ENCODE measurements at places on chromosomes 5 and 9. TPM values are rescaled to one million over a fixed set of nuclear protein-coding genes. Genes with fewer than 3 reads are reported as not detected.

GRCh38 chr5:103512500-103512899 lies 50.1 kb downstream of the NUDT12 start:
- DNase-seq, result no peak

Gene PHF24
- 0.95 TPM for total RNA-seq

Gene HNRNPA0
- total RNA-seq, result 10.9 TPM

GRCh38 chr9:68896486-68896885 lies 117.4 kb downstream of the PRKACG start:
- no peak for DNase-seq

Gene CBY3
- not detected for total RNA-seq

Gene APBA1
- total RNA-seq, result 4.3 TPM

GRCh38 chr9:69815313-69815712 lies 5.3 kb upstream of the CFAP95 start:
- DNase-seq, result no peak

- no peak for DNase-seq
These were observed 17.9 kb upstream of the SPIN1 start for GRCh38 chr9:88370346-88370745.

DNA sequence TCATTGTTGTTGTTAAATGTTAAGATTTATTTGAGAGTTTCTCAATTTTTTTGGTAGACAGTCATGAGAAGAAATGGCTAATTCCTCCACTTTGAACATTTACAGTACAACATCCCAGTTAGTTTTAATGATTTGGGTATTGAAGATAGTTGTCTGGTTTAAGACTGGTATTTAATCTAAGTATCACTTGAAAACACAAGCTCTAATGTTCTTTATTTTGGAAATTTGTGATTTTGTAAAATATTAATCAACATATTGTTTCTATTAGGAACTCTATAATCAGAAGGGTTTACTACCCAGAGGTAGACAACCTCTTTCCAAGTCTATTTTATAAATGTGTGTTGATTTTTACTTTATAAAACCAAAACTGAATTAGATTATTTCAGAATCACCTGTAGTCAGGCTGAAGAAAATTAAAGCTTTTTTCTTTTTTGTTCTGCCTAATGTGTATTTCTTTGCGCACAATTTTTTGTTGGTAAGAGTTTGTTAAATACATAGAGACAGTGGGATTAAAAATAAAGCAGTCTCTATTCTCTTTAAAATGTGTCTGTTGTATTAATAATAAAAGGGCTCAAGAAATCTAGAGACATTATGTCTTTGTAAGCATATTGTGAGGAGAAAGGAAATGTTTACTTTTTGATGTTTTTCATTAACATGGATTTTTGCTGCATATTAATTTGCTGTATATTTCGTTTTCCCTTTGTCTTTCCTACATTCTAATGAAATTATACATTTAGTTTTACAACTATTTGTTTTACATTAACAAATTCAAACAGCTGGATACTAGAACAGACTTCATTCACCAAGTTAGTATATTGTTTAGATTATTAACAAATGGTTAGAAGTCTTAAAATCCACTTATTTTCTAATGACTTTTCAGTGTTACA lies 3.9 kb upstream of the PURA start:
- DNase-seq, result no peak

DNA sequence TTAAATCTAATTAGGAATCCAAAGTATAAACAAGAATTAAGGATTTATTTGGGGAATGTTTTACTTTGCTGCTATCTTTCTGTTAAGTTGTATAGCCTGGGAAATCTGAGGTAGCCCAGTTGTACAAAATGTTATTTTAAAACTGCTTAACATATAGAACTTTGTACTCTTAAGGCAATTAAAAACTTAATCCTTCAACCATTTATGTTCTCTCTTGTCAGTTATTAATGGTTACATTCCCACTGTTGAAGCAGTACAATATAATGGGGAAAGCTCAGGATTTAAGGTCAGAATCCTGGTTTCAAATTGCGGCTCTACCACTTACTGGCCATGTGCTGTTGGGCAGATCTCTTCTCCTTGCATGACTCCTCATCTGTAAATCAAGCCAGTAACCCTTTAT lies 32.7 kb downstream of the FBXO38 start:
- DNase-seq, result no peak

Gene NRARP
- 5.7 TPM for total RNA-seq

DNA sequence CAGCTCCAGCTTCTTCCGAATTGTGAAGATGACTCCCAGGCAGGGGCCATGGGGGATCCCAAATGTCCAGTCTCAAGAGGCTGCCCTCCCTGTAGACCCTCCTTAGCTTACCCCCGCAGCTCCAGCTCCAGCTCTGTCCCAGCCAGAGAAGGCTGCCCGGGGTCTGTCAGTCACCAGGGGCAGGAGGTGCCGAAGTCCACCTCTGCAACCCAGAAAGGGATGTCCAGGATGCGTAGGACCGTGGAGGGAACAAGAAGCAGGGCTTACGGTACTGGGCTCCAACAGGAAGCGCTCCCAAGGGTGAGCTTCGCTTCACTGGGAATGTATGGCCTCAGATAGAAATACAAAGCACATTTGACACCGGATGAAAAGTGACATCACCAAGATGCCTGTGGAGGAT lies 6.0 kb downstream of the IPPK start:
- no peak for DNase-seq

Gene PRDM9
- not detected for total RNA-seq

Gene ISL1
- total RNA-seq, result 1.4 TPM

GRCh38 chr5:19002111-19002510 lies 985.9 kb downstream of the CDH18 start:
- DNase-seq, result no peak

DNA sequence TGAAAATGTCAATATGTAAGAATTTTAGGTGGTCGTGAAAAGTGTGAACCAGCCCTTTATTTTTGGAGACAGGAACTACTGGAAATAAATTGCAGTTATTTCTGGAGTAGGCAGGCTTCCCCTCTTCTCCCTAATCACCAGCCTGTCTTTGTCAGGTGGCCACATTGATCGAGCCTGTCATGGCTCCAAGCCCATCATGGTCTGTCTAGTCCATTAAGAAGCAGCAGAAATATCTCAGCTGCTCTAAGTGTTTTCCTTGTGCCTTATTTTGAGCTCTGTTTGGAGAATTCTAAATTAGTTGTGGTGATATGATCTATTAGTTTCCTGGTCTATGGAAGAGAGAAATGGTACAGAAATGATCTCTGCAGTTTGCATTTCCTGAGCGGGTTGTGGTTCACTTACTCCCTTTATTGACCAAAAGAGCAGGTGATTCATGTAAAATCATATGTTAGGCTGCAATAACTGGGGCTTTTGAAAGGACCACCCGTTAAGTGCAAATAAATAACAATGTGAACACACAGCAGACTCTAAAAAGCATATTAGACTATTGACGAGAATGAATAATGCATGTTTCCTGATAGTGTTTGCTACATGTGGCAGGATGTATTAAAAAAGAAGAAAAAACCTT lies 42.3 kb downstream of the BASP1 start:
- DNase-seq, result no peak

Gene IRX1
- 0.60 TPM for total RNA-seq

Gene ALDOB
- total RNA-seq, result not detected

DNA sequence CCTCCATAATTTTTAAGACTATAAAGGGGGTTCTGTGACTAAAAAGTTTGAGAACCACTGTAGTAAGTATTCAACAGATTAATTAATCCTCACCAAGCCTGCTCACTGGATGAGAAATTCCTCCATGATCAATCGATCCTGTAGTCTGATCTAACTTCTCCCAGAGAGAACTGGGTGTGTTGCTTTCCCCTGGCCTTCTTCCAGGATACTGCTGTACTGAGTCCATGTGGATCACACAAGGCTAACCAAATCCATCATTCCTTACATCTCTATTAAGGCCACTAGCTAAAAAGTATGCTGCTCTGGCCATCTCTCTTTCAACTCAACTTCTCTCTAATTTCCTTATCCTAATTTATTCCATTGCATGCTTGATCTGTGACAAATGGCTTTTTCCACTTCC lies 280.2 kb upstream of the PCSK5 start:
- DNase-seq, result no peak

DNA sequence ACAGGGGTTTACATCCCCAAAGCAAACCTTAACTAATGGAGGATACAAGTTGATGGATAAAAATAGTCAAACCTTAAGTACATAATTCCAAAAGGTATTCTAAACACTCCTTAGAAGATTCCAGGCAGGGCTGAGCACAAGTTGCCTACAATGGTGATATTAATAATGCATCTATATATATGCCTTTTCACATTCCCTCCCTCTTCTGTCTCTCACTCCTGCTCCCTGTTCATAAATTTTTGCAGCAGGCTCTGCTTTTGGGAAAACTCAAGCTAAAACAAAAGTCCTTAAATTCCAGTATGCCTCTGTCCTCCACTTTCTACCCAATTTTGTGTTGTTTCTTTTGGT lies 139.4 kb upstream of the CDKN2B start:
- DNase-seq, result no peak

Gene DPYSL3
- total RNA-seq, result 26.9 TPM

Gene SEMA4D
- total RNA-seq, result 16.2 TPM

- DNase-seq, result no peak
These were observed 23.0 kb downstream of the GDNF start for GRCh38 chr5:37816883-37817282.

- DNase-seq, result no peak
These were observed 1536.2 kb downstream of the EFNA5 start for GRCh38 chr5:106134549-106134948.

GRCh38 chr5:147081311-147081764 lies 153.5 kb upstream of the STK32A start:
- no peak for DNase-seq

Gene NMUR2
- not detected for total RNA-seq

GRCh38 chr9:105275938-105276337 lies 31.5 kb downstream of the SLC44A1 start:
- DNase-seq, result no peak

Gene SPATA31D4
- not detected for total RNA-seq

Gene SH2D3C
- 20.8 TPM for total RNA-seq

- DNase-seq, result no peak
These were observed 87.5 kb upstream of the SSBP2 start for GRCh38 chr5:81838307-81838906.

DNA sequence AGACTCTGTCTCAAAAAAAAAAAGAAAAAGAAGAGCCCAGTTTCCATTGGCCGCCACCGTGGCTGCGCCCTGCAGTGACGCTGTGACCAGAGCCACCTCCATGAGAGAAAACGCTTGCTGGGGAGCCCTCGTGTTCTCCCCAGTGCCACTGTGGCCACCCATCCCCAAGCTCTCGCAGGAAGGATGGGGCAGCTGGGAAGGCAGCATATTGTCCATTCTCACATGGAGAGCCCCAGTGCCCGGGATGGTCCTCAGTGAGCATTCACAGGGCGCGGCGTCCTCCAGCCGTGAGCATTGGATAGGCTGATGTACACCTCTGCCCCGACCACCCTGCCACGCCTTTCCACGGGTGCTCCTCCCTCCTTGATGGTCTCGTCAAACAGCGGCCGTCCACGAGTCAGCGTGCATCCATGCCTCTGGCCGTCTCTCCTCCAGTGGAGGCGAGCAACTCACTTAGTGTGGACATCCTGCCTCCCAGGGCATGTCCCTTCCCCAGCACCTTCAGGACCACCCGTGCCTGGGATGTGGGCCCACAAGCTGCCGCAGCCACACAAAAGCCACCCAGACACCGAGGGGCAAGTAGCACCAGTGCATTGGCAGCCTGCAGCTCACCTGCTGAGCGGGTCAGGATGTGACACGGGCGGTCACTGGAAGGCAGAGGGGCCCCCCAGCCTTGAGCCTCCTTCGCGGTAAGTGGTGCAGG lies 23.4 kb upstream of the SLC6A19 start:
- no peak for DNase-seq

Gene COL5A1
- 55.0 TPM for total RNA-seq

Gene MYMK
- not detected for total RNA-seq

DNA sequence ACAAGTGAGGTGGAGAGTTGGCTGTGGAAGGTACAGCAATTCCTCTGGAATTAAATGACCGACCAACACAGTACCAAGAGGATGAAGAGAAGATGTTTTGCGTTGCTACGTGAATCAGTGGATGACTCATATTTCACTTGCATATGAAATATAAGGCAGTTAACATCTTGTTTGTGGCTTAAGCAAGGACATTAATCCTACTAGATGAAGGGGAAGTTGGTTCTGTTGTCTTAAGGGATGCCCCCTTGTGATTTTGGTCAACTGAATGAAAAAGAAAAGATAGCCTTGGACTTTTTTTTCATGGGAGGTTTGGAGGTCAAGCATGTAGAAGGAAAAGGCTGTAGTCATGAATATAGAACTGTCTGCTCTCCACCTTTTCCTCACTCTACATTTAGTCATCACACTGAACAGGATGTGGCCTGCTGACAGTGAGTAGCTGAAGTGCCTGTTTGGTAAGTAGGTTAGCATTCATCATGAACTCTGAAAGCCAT lies 33.9 kb downstream of the VLDLR start:
- no peak for DNase-seq

Gene ANKRD31
- total RNA-seq, result 0.38 TPM
